HFFc6 (cell line): ENCODE measurements at places on chromosomes 5 and 9. TPM values are rescaled to one million over a fixed set of nuclear protein-coding genes. Genes with fewer than 3 reads are reported as not detected.
A peak's percentile ranks its signal among the peaks of the same experiment; 100 is the strongest.

- DNase-seq = no peak
Measured at GRCh38 chr5:143234162-143234842, 169.2 kb downstream of the NR3C1 start.

DNA sequence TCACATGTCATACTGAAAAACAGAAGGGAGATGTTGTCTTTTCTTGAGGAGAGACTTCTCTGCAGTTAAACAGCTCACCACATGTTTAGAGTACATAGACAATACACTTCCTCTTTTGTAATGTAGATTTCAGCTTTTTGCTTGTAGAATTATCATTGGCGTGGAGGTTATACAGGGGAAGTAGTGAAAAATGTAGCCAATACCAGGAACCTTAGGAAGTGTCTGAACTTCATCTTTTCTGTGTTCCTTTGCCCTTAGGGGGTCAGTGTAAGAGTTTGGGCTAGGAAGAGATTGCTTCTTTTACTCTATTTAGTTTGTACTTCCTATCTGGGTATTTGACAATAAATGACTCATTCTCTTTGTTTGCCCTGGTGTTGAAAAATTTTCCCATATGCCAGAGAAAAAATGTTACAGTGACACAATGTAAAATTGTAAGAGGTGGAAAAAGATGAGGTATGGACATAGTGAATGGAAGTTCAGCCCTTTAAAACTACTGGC, 21.0 kb upstream of the CDKN2B start:
- peak; percentile 45 for DNase-seq

- no peak for DNase-seq
Measured at GRCh38 chr5:66546541-66546940, 49.7 kb upstream of the MAST4 start.

DNA sequence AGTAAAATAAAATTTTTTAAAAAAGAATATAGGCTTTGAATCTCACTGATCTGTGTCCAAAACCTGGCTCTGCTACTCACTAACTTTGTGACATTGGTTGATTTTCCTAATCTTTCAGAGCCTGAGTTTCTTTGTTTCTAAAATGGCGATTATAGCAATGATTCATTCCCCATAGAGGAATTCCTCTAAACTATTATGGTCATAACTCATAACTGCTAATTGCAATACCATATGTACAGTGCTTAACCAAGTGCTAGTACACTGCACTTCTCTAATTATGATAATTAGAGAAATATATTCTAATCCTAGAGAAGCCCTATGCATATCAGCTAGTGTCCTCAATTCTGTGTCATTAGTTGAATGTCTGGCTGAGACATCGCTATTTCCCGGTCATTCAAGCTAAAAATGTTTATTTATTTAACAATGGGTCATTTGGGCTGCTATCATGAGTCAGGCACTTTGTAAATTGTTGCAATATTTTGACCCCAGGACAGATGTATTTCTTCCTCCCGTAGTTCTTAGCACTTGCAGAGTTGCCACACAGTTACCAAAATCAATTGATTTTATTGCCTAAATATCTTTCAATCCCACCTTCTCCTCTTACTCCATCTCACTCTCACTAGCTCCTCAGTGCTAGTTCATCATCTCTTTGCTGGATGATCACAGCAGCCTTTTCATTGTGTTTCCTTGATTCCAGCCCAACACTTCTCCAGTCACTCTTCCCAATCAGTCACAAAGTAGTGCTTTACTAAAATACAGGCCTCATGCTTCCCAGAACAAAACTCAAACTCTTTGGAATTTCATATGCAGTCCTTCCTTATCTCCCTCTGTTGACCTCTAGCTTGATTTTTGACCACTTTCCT, 200.9 kb upstream of the PAPPA start:
- DNase-seq = peak; percentile 78

- DNase-seq = no peak
Measured at GRCh38 chr5:34476941-34477565, 179.1 kb upstream of the RAI14 start.

DNA sequence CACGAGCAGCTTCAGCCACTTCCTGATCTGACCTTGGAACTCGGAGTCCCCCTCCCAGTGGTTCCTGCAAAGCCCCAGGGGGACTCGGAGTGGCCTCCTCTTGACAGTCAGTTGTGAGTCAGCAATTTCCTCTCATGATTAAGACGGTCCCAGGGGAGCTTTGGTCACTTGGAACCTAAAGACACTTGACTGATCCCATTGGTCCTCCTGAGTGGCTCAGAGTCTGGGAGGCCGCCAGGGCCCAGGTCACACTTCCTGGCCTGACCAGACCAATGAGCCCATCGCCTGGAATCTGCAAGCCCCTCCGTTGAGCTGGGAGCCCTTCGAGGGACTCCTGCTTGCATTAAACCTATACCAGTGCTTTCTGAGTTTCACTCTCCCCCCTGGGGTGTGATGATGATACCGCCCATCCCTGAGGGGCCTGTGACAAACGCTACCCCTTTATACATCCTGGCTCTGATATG, 29.1 kb downstream of the TSPAN17 start:
- DNase-seq = peak; percentile 34

- DNase-seq = no peak
Measured at GRCh38 chr5:93331863-93332262, 249.2 kb downstream of the NR2F1-AS1 start.

DNA sequence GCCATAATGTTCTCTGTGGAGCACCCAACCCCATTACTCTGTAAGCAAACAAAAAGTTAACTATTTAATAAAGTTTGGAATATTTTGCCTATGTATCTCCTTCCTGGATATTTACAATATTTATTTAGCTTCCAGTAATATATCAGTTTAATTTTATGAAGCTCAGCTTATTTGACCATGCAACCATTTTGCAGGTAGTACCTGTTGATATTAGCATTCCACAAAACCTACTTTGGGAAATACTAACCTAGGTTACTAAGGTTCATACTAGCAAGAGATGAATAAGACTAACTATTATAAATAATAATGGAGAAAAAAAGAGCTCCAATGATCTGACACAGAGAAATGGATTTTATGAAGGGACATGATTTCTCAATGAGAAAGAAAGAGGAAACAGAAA, 506.4 kb downstream of the PDE4D start:
- no peak for DNase-seq

- DNase-seq = no peak
Measured at GRCh38 chr5:17056141-17056631, 120.1 kb upstream of the MYO10 start.

GRCh38 chr9:86548220-86548619, 194.0 kb upstream of the TUT7 start:
- no peak for DNase-seq

GRCh38 chr5:4868140-4868735, 271.9 kb upstream of the ADAMTS16 start:
- peak; percentile 26 for DNase-seq

DNA sequence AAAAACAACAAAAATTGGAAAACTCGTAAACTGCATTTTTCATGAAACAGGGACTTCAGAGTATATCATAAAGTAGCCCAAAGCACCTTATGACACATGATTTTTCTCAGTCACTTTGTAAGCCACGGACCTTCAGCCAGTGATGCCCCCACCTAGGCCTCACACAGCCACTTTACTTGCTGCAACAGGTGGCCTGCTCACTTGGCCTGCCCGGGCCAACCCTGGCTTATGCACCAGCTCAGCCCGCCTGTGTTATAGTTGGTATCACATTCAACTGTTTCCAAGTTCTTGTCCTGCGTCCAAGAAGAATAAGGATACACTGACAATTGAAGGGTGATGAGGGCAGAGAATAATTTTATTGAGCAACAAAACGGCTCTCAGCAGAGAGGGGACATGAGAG, 219.2 kb downstream of the FER start:
- no peak for DNase-seq

GRCh38 chr5:35415309-35415708, 185.0 kb upstream of the PRLR start:
- DNase-seq = no peak

- peak; percentile 76 for DNase-seq
Measured at GRCh38 chr5:34929720-34930461, 532 bp downstream of the DNAJC21 start.

DNA sequence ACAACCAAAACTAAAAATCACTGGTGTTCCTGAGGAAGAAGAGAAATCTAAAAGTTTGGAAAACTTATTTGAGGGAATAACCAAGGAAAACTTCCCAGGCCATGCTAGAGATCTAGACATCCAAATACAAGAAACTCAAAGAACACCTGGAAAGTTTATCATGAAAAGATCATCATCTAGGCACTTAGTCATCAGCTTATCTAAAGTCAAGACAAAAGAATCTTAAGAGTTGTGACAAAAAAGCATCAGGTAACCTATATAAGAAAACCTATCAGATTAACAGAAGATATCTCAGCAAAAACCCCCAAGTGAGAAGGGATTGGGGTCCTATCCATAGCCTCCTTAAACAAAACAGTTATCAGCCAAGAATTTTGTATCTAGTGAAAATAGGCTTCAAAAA, 17.1 kb upstream of the SPEF2 start:
- DNase-seq = no peak

DNA sequence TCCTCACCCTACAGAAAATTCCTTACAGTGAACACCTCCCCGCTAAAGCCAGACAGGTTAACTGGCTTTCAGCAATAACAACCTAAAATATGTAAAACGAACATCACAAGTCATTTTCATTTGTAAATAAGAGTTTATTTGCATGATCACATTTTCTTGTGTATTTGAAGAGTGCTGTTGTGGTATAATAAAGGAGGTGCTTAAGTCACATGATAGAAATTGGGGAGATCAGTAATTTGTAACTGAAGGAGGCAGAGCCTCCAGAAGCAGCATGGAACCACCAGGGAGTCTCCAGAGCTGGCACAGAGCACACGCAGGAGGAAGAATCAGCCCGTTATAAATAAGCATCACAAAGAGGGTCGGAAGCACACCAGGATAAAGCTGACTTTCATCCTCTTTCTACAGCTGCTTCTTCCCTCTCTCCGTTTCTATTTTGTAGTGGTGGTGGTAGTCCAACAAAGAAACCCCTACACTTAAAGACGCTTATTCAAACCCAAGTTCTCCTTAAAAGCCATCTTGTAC, 210.6 kb downstream of the MAPKAP1 start:
- DNase-seq = no peak

- DNase-seq = no peak
Measured at GRCh38 chr9:75197561-75197960, 109.2 kb downstream of the OSTF1 start.

DNA sequence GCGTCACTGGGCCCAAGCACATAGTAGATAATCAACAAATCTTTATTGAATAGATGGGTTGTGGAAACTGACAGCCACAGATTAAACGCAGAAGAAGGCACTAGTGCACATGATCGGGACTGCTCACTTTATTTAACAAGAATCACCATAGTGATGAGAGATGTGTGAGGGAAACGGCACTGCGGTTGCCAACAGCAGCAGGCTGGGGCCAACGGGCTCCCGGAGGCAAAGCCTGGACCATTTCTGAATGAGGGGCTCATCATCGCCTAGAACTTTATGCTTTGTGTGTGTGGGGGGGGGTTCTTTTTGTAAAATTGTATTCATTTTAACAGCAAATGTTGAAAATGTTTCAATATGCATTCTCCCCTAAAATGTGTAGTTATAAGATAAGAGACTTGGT, 61.9 kb upstream of the RUFY1 start:
- no peak for DNase-seq

GRCh38 chr9:120360046-120360445, 219.9 kb downstream of the CDK5RAP2 start:
- DNase-seq = no peak

- DNase-seq = peak; percentile 17
Measured at GRCh38 chr5:15694696-15695214, 194.8 kb downstream of the FBXL7 start.

- DNase-seq = no peak
Measured at GRCh38 chr5:108046955-108047670, 334.8 kb downstream of the FBXL17 start.

GRCh38 chr5:149636861-149637246, 55.6 kb downstream of the ARHGEF37 start:
- no peak for DNase-seq

DNA sequence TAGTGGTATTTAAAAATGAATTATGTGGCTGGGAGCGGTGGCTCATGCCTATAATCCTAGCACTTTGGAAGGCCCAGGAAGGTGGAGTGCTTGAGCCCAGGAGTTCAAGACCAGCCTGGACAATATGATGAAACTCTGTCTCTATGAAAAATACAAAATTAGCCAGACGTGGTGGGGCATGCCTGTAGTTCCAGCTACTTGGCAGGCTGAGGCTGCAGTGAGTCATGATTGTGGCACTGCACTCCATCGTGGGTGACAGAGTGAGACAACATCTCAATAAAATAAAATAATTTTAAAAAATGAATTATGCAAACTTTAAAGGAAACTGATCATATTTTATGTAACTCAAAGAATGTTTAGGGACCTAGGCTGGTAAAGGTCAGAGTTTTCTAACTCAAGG, 310.8 kb upstream of the DMRT1 start:
- peak; percentile 19 for DNase-seq

- DNase-seq = no peak
Measured at GRCh38 chr9:84504360-84504759, 163.8 kb upstream of the SLC28A3 start.

DNA sequence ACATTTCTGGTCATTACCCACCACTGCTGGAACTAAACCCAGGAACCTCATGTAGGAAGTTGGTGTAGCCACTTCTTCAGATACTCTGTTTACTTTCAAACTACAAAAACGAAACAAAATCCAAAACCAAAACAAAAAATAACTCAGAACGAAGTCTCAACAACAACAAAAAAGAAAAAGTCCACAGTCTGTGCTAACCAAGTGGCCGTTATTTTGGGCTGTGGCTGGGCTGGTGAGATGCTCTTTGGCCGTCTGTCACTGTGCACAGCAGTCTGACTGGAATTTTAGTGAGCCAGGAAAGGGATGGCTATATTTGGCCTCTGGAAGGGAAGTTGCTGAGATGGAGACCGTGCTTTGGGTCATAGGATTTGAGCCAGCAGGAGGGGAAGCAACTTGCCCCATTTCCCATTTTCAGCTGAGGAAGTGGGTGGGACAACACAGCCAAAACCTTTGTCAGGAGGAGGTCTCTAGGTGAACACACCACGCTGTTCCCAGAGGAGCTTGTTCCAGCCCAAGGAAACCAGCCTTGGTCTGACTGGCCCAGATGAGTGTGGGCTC, 334.1 kb downstream of the ZSWIM6 start:
- DNase-seq = no peak

Gene TLE1
- 7.0 to 13.5 TPM (median 7.5 TPM) in 3 replicates for total RNA-seq

Gene ACTBL2
- total RNA-seq = not detected in 3 replicates

Gene SOHLH1
- not detected in 2 replicates for total RNA-seq

Gene SIGMAR1
- total RNA-seq = 129 to 153 TPM (median 140 TPM) in 3 replicates

Gene SPATA31C1
- not detected in 3 replicates for total RNA-seq

Gene PRRX2
- 35.5 to 119 TPM (median 36.6 TPM) in 3 replicates for total RNA-seq

Gene C9orf57
- total RNA-seq = not detected in 2 replicates

Gene IRX1
- not detected in 3 replicates for total RNA-seq

Gene CCL28
- total RNA-seq = 0.09 to 0.10 TPM in 2 of 3 replicates, not detected in the other

Gene SHROOM1
- total RNA-seq = 8.2 to 11.8 TPM (median 10.7 TPM) in 3 replicates

Gene FBXW2
- total RNA-seq = 61.5 and 65.7 TPM in 2 replicates

Gene PTPRD
- not detected in 3 replicates for total RNA-seq
